GM12864 (cell line): ENCODE measurements at places on chromosomes 5 and 9.

DNA sequence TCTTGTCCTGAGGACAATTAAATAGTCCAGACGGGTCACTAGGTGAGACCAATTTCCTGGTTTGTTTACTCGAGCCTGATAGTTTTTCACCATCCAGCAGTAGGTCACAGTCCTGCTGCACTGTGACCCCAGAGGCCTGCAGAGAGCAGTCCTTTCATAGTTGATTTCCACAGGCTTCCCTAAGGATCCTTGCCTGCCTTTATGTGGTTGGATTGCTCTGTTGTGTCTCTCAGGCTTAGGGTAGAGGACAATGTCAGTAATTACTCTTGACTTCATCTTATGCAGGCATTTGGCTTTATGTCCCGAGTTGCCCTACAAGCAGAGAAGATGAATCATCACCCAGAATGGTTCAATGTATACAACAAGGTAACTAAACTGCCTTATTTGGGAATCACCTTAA lies 9.0 kb upstream of the CATSPER3 start:
- no peak for DNase-seq

- no peak for DNase-seq
Observed at GRCh38 chr5:101515721-101516120, 612.6 kb upstream of the ST8SIA4 start.

DNA sequence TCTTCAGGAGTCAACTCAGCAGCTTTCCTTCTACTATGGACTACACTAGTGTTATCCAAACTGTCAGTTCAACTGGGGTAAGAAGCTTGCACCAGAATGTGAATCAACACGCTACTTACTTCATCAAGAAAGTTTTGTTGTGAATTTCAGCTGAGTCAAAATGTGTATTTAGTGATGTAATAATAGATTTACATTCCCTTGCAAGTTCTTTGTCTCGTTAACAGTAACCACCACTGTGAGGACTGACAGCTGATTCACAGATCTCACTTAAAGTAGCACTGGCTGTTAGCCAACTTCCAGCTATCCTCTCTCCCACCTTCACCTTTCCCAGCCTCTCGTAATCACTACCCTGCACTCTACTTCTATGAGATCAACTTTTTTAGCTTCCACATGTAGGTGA lies 445.3 kb downstream of the NTRK2 start:
- DNase-seq = no peak

DNA sequence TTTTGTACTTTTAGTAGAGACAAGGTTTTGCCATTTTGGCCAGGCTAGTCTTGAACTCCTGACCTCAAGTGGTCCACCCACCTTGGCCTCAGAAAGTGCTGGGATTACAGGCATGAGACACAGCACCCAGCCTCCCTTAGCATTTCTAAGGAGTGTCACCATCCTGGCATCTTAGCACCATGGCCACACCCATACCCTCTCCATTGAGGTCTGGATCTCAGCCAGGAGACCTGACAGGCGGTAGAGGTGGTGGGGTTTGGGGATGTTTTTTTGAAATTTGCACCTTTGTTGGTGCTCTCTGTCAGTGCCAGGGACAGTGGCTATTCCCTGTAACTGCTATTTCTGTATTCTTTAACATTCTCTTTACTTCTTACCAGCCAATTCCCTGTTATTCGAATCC lies 72.5 kb downstream of the TRIM36 start:
- no peak for DNase-seq

GRCh38 chr9:119398350-119398749 lies 29.1 kb upstream of the BRINP1 start:
- DNase-seq = no peak

GRCh38 chr9:70407081-70407503 lies 7.4 kb downstream of the KLF9 start:
- no peak for DNase-seq

GRCh38 chr5:157603333-157604190 lies 28.0 kb upstream of the ADAM19 start:
- no peak for DNase-seq

DNA sequence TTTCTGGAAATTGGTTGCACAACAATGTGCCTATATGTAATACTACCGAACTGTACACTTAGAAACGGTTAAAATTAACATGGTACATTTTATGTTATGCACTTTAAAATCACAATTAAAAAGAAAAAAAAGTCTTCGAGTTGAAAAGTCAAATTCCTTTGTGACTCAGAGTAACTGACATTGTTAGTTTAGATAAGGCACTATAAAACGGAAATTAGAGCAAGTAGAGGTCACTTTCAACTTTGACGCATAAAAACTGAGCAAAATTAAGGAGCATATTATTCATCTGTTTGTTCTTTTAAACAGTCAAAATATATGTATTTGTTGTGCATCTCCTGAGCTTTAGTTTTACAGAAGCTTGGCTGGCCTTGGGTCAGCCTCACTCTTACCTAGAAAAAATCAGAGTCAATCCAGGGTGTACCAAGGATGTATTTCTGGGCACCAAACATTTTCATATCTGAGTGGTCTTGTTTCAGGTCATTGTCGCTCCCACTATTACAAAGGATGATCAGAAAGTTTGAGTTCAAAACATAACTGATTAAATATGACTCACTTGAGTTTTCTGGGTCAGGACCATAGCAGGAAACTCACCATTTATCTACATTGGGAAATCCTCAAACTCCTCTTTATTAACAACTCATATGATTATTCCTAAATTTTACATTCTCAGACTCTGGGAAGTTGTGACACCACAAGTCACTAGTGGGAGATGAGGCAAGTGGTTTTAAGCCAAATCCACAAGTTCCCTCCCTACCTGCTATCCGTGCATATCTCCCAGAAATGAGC lies 160.6 kb downstream of the CCDC192 start:
- DNase-seq = no peak

GRCh38 chr5:147481376-147481775 lies 28.5 kb downstream of the DPYSL3 start:
- no peak for DNase-seq

DNA sequence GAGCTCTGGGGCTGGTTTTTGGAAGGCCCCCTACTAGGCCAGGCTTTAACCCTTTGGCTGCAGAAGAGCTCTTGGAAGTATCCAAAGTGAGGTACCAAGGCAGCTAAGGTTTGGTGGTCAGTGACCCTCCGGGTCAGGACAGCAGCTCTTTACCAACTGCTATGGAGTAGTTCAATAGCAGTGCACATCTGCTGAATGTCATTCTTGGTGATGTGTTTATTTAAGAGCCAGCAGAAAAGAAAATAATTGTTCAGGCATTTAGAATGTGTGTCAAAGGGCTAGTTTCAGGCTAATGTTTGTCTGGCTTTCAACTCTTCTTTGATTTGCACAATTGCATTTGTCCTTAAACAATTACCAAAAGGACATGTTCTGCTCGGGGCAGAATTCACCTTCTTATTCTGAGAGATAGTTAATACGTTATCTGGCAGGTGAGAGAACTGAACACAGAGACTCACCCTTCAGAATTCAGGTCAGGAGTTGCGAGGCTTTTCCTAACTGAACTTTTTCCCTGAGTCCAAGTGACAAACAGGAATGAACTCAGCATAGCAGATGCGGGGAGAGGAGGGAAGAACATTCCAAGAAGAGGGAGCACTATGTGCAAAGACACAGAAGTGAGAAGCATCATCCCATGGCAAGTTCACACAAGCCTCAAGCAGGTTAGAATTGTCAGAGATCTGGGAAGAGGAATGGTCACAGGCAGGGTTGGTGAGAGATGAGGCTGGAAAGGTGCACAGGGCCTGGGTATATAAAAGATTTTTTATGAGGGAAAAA lies 556.7 kb upstream of the TLE4 start:
- no peak for DNase-seq

GRCh38 chr9:129548571-129549135 lies 72.2 kb downstream of the C9orf50 start:
- DNase-seq = no peak

GRCh38 chr9:97389249-97389648 lies 22.6 kb upstream of the TDRD7 start:
- no peak for DNase-seq

GRCh38 chr9:13688223-13688989 lies 408.9 kb upstream of the MPDZ start:
- no peak for DNase-seq

DNA sequence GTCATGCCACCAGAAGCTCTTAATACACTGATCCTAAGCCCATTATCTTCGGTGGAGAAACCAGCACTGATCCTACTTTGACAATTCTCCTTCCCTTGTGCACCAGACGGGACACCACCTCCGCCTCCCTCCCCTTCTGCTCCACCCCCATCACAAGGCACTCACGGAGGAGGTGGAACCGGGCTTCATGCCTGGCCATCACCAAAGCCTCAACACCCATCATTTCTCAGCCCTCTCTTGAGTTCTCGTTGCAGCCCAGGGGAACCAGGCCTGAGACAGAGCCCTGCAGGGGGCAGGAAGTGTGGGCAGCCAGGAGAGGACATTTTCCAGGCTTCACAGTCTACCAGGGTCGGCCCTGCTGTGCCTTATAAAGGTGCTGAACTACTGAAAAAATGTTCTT lies 160.5 kb downstream of the GOLPH3 start:
- no peak for DNase-seq

- no peak for DNase-seq
Observed at GRCh38 chr9:38352530-38353328, 39.8 kb upstream of the ALDH1B1 start.

DNA sequence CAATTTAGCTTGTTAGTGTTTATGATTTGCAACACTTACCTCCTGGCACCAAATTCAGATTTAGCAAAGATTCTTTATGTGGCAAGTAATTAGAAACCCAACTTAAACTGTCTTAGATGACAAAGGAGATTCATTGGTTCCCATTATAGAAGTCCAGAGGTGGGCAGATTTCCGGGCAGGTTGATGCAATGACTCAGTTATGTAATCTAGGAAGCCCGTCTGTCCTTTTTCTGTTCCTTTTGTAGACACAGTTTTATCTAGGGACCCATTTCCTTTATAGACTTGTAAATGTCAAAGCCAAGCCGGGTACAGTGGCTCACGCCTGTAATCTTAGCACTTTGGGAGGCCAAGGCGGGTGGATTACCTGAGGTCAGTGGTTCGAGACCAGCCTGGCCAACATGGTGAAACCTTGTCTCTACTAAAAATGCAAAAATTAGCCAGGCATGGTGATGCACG lies 20.3 kb upstream of the ANKRD33B start:
- no peak for DNase-seq

DNA sequence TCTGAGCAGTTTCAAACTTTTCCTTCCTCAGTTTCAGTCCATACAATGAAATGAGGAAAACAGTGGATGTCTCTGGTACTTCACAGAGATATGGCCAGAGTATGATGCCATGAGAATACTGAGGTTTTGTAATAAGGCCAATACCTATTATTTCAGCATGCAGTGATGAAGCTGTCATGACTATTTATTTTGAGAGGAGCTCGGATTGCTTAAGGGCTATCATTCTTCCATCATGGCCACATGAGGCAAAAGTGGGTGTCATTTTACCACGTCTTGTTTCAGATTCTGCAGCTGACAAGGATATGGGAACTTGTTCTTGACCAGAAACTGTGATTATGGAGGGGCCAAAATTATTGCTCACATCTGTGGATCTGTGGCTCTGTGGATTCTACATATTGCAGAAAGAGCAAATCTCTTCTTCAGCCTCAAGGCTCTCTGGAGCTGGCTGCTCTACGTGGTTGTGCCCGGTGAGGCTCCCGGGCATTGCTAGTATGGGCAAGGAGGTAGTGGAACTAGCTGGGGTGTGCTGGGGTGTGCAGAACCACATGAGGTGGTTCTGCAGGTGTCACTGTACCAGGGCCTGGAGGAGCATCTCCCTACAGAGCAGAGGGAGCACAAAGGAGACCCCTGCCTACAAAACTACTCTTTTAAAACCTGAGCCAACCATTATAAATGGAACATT lies 180.3 kb downstream of the SEMA6A start:
- DNase-seq = no peak

- DNase-seq = no peak
Observed at GRCh38 chr5:173479711-173480110, 136.7 kb downstream of the BOD1 start.

DNA sequence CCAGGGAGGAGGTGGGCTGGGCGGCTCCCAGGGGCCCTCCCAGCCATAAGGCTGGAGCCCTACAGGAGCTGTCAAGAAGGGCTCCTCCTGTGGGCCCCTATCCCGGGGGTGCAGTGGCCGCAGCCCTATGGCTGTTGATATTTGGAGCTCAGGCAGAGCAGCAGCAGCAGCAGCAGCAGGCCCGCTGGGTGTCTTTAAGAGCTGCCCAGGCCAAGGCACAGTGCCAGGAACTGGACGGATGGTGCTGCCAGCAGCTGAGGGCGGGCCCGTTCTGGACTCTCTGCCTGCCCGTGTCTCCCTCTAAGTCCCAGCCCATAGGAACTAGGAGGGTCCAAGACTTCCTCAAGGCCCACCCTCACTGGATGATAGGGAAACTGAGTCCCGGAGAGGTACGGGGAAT lies 3.6 kb downstream of the AK1 start:
- DNase-seq = no peak

GRCh38 chr5:159310511-159310910 lies 19.8 kb downstream of the IL12B start:
- DNase-seq = no peak

DNA sequence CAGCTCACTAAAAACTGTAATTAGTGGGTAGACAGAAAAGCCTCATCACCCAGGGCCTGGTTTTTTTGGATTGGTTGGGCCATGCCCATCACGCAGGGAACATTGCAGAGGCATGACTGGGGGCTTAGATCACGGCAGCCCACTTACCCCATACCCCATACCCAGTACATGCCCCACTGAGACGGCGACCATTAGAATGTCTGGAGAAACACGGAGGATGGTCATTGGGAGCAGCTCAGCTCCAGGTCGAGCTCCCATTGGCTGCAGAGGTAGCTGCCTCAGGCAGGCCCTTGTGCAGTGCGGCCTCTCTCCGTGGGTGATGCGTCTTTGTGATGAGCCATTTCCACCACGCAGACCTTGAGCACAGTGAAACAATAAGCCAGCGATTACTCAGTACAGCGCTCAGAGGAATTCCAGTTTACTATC lies 204.0 kb downstream of the GADD45G start:
- no peak for DNase-seq

- DNase-seq = no peak
Observed at GRCh38 chr5:82104872-82105271, 133.0 kb downstream of the ATG10 start.

- DNase-seq = no peak
Observed at GRCh38 chr9:70883963-70884793, 237.2 kb downstream of the TRPM3 start.

GRCh38 chr9:72648324-72649126 lies 127.1 kb downstream of the TMC1 start:
- no peak for DNase-seq
